ENCODE measurements at places on chromosomes 3 and 15.

DNA sequence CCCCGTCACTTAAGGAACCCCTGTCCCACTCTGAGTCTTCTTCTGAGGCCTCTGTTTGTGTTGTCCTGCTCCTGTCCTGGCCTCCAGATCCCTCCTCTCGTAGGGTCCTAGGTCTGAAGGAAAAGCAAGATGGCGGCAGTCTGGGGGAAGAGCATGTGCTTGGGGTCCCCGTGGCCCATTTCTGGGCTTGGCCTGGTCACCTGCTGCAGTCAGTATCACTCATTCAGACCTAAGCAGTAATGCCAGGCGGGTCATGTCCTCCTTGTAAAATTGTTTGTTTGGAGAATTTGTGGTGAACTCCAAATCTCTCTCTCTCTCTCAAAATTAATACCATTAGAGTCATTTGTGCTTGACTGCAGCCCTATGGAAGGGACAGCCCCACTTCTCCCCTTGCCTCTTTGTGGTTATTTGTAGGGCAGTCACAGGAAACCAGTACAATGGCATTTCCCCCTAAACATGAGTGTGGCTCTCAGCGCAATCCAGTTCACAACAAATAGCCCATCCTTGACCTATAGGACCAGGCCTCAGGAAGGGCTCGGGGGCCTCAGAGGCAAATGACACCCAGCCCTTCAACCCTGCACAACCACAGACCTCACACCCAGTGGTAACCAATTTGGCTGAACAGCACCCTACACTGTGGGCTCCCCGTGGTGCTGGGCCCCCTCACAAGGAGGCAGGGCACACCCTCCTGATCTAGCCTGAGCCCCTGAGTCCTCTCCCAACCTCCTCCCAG lies 173.5 kb downstream of the OR4M2 start:
- H3K27ac ChIP-seq, result no peak overlapping the region
- H3K4me1 ChIP-seq, result no peaks in the 10 kb centered on the region
- H3K36me3 ChIP-seq, result no peaks in the 10 kb centered on the region
- H3K27me3 ChIP-seq, result peaks cover 5% of the 10 kb centered on the region
- DNase-seq, result no peak
- H3K4me3 ChIP-seq, result no peak overlapping the region

GRCh38 chr3:114328345-114328744 lies 34.5 kb downstream of the TIGIT start:
- H3K4me1 ChIP-seq, result no peaks in the 10 kb centered on the region
- no peaks in the 10 kb centered on the region for H3K27me3 ChIP-seq
- no peak for DNase-seq
- no peaks in the 10 kb centered on the region for H3K36me3 ChIP-seq

DNA sequence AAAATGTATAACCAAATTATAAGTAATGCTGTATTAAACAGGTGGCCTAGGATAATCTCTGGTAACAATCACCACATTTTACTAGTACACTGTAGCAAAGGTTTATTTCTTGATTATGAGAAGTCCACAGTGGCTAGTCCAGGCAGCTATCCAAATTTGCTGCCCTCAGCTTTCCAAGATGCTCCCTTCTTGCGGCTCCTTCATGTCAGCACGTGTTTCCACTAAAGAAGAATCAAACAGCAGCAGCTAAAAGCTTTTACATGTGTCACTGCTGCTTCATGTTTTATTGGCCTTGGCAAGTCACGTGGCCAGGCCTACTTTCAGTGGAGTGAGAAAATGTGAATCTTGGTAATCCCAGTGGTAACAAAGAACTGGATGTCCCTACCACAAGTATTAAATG lies 5.6 kb upstream of the RBMS3 start:
- no peaks in the 10 kb centered on the region for H3K4me1 ChIP-seq
- H3K27me3 ChIP-seq, result no peaks in the 10 kb centered on the region
- DNase-seq, result no peak
- H3K27ac ChIP-seq, result no peak overlapping the region
- H3K4me3 ChIP-seq, result no peak overlapping the region

DNA sequence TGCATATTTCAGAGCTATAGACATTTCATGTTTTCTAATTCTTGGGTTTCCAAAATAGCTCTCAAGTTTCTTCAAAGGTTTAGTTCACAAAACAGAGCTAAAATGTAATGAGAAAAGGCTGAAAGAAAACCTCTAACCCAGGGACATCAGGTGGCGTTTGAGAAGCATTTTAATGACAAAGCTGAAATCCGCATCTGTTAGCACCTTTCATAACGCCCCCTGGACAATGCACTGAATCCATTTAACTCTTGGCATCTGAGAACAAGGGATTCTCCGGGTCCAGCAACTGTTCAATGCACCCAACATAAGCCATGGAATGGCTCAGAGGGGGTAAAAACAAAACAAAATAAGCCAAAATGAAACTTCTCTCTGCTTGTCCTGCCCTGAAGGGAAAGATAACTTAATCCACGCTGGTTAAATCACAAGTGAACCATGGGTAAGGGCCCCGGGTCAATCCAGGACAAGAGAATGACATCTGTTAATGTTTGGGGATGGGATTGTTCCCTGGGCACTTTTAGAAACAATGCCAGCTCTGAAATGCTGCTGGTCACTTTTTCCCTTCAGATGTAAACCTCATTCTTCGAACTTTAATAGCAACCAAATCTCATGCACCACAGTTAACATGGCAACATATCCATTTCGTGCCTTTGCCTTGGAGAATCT lies 466.2 kb upstream of the ADAMTS9 start:
- H3K4me3 ChIP-seq, result no peak overlapping the region
- no peaks in the 10 kb centered on the region for H3K27me3 ChIP-seq
- DNase-seq, result no peak
- H3K27ac ChIP-seq, result no peak overlapping the region
- no peaks in the 10 kb centered on the region for H3K4me1 ChIP-seq
- no peaks in the 10 kb centered on the region for H3K36me3 ChIP-seq

DNA sequence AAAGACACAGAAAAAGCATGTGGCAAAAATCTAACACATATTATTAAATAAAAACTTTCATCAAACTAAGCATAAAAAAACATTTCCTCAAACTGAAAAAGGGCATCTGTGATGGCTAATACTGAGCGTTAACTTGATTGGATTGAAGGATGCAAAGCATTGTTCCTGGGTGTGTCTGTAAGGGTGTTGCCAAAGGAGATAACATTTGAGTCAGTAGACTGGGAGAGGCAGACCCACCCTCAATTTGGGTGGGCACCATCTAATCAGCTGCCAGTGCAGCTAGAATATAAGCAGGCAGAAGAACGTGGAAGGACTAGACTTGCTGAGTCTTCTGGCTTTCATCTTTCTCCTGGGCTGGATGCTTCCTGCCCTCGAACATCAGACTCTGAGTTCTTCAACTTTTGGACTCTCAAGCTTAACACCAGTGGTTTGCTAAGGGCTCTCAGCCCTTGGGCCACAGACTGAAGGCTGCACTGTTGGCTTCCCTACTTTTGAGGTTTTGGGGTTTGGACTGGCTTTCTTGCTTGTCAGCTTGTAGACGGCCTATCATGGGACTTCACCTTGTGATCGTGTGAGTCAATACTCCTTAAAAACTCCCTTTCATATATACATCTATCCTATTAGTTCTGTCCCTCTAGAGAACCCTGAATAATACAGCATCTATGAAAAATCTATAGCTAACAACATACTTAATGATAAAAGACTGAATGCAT lies 45.4 kb downstream of the DAZL start:
- DNase-seq, result no peak
- no peaks in the 10 kb centered on the region for H3K4me1 ChIP-seq
- H3K36me3 ChIP-seq, result no peaks in the 10 kb centered on the region
- H3K27ac ChIP-seq, result no peak overlapping the region

GRCh38 chr15:77985931-77986480 lies 91.5 kb downstream of the TBC1D2B start:
- DNase-seq, result no peak
- no peak overlapping the region for H3K4me3 ChIP-seq
- no peak overlapping the region for H3K27ac ChIP-seq
- peaks cover 21% of the 10 kb centered on the region for H3K4me1 ChIP-seq
- H3K36me3 ChIP-seq, result no peaks in the 10 kb centered on the region

GRCh38 chr3:32455609-32456428 lies 46.8 kb downstream of the CMTM6 start:
- no peak for DNase-seq
- no peak overlapping the region for H3K4me3 ChIP-seq
- H3K27me3 ChIP-seq, result no peaks in the 10 kb centered on the region
- no peaks in the 10 kb centered on the region for H3K4me1 ChIP-seq

- no peak overlapping the region for H3K4me3 ChIP-seq
- no peaks in the 10 kb centered on the region for H3K36me3 ChIP-seq
- H3K27ac ChIP-seq, result no peak overlapping the region
- no peaks in the 10 kb centered on the region for H3K4me1 ChIP-seq
- no peaks in the 10 kb centered on the region for H3K27me3 ChIP-seq
Measured at GRCh38 chr15:86432861-86433260, 353.2 kb downstream of the AGBL1 start.

DNA sequence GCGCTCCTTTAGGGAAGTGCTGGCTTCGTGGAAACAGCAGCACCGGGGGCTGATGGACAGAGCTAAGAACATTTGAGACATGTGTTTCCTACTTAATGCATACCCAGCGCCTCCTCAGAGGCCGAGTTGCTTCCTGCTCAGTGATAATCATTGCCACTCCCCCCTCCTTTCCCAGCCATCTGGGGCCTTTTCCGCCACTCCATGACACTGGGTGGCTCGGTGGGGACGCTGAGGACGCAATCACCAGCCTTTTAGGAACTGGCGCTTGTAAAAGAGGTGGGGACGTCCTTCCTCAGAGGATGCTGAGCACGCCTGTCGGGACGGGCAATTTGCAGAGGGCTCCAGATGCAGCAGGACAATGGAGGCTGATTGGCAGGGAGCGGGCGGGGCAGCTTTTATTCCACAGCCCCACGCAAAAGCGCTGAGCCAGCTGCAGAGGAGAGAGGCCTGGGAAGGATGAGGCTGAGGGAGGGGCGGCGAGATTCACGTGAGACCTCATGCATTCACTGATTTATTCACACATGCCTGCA lies 22.2 kb upstream of the IQSEC1 start:
- H3K27me3 ChIP-seq, result no peaks in the 10 kb centered on the region
- no peak overlapping the region for H3K4me3 ChIP-seq
- no peaks in the 10 kb centered on the region for H3K4me1 ChIP-seq
- H3K27ac ChIP-seq, result no peak overlapping the region
- no peak for DNase-seq

DNA sequence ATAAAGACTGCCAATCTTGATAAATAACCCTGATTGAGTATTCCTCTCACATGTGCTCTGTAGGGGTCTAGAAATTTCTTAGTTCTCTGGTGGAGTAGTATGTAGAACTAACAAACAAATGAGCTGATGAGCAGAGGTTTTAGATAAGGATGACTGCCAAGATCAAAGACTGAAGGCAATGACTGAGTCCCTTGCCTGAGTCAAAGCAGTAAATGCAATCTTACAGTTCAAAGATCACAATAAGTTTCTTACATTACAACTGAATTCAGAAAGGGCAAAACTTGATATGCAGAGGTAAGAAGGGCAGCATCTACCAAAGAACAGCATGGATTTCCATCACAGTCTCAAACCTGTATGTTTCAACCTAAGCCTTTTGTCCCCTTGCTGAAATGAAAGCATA lies 172.2 kb upstream of the POU1F1 start:
- no peaks in the 10 kb centered on the region for H3K27me3 ChIP-seq
- H3K36me3 ChIP-seq, result no peaks in the 10 kb centered on the region
- H3K4me3 ChIP-seq, result no peak overlapping the region
- no peaks in the 10 kb centered on the region for H3K4me1 ChIP-seq
- DNase-seq, result no peak

Measured in esophagus squamous epithelium (tissue), 5 donors.